Activated B cell treated with CpG ODN at 0.5 μM for 24 hours (primary cell): ENCODE measurements at places on chromosomes 5 and 9.
A peak's percentile ranks its signal among the peaks of the same experiment; 100 is the strongest.

DNA sequence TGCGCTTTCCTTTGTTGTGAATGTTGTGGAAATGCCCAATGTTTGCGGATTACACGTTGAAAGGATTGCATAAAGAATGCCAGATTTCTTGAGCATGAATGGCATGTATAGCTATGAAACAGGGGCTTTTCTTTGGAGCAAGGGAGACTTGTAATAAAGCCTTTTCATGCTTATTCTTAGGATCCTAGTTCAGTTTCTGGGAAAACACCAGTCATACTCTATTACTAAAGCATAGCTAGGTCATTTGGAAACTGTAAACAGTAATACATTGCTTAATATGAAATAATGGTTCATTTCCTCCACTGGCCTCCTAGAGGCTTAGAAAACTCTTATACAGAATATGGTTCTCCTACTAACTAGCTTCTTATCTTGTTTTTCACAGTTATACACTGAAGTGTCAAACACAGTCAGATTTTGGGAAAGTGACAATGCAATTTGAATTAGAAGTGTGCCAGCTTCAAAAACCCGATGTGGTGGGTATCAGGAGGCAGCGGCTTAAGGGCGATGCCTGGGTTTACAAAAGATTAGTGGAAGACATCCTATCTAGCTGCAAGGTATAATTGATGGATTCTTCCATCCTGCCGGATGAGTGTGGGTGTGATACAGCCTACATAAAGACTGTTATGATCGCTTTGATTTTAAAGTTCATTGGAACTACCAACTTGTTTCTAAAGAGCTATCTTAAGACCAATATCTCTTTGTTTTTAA lies 104.2 kb downstream of the MELK start:
- no peak overlapping the region for H3K27ac ChIP-seq
- no peak overlapping the region for H3K4me3 ChIP-seq
- H3K27me3 ChIP-seq: no peaks in the 10 kb centered on the region
- H3K4me1 ChIP-seq: peaks cover 2% of the 10 kb centered on the region
- no peak for DNase-seq
- H3K36me3 ChIP-seq: no peaks in the 10 kb centered on the region

DNA sequence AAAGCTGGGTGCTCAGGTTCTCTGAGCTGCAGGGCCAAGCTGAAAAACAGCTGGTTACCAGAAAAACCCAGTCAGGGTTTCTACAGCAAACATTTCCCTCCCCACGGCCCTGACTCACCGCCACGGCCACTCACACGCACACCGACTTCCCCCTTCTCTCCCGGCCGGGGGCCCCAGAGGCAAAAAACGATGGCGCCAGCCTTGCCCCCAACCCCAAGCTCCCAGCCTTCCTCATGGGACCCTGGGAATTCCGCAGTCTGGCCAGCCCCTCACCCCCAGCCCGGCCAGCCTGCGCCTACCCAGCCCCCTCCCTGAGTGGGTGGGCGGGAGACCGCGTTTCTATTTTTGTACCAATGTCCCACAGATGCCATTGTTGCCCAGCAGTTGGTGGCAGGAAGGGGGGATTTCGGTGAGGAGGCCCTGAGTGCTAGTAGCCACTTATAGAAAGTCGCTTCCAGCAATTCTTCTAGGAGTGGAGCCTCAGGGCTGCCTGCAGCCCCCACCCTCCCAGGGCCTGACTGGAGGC lies 18.4 kb downstream of the ENG start:
- peak overlapping the region; percentile 41 for H3K27ac ChIP-seq
- DNase-seq: no peak
- H3K4me3 ChIP-seq: no peak overlapping the region

- H3K27me3 ChIP-seq: no peaks in the 10 kb centered on the region
- H3K27ac ChIP-seq: no peak overlapping the region
- no peak overlapping the region for H3K4me3 ChIP-seq
- no peaks in the 10 kb centered on the region for H3K36me3 ChIP-seq
- no peak for DNase-seq
Observed at GRCh38 chr9:1388216-1388615, 338.1 kb downstream of the DMRT2 start.

DNA sequence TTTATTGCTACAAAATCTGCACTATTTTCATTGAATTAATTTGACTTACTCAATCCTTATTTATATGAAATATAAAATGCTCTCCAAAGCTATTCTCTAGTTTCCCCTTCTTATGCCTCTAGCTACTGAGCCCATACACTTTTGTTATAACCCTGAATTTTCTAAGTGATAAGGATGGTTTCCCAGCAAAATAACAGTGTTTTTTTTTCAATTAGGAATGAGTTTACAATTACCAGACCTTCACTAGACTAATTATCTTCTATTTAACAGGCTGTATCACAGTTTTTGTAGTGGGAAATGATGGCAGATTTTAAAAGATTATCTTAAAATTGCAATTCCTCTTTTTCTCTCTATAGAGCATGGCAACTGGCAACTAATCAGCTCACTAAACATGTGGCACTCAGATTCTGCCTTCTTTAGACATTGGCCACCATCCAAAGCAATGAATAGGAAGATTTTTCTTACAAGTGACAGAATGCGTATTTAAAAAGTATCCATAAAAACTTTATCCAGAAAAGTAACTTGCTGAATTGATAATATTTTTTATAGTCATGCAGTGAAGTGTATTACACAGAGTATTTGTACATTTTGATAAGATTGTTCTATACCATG lies 585.7 kb upstream of the ZNF608 start:
- no peaks in the 10 kb centered on the region for H3K36me3 ChIP-seq
- H3K4me1 ChIP-seq: peaks cover 3% of the 10 kb centered on the region
- H3K27me3 ChIP-seq: no peaks in the 10 kb centered on the region
- DNase-seq: no peak
- H3K4me3 ChIP-seq: no peak overlapping the region
- H3K27ac ChIP-seq: no peak overlapping the region

DNA sequence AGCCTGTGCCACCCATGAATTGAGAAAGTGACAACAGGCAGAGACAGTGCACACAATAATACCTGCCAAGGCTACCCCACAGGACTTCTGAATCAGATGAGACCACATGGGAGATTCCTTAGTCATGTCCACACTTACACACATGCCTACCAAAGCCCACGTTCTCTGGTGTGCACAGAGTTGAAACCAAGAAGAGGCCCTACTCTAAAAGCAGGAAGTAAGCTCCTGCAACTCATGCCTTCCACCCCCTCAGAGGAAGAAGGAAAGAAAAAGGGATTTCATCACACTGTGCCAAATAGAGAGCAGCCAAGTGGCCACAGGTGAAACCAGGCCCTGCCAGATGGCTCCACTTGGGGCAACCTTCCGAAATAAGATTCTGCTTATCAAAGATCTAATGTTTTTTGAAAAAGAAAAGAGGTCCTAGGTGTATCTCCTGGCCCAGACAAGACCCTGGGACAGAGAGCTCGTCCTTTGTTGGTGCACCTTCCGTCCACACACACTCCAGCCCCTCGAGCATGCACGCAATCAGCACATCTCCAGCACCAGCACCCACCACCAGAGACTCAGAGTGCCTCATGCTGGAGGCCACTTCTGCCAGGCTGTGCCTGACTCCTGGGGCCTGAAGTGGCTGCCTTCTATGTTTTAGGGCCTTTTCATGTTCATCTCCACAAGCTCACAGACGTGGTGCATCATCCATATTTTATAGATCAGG lies 114.6 kb upstream of the SPOCK1 start:
- H3K36me3 ChIP-seq: no peaks in the 10 kb centered on the region
- H3K27me3 ChIP-seq: peaks cover 4% of the 10 kb centered on the region
- H3K4me3 ChIP-seq: no peak overlapping the region
- no peak for DNase-seq
